ENCODE measurements at places on chromosomes 5 and 9.
A peak's percentile ranks its signal among the peaks of the same experiment; 100 is the strongest.

GRCh38 chr5:9626955-9627354 is 3.2 kb downstream of the TAS2R1 start:
- no peak for DNase-seq

DNA sequence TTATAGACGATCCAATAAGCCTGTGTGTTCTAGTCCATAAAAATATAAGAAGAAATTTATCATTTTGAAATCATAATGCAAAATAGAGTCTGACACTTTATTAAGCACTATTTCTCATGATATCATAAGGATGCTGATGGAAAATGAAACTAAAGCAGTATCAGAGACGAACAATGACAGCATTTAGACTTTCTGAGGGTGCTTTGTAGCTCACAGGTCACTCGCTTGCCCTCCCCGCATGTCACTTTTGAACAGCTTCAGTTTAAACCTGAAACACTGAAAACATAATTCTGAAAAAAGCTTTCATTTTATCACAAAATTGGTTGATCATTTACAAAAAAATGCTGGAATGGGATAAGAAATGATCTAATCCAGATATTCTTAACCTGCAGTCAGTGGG is 247.1 kb downstream of the EBF1 start:
- no peak for DNase-seq

DNA sequence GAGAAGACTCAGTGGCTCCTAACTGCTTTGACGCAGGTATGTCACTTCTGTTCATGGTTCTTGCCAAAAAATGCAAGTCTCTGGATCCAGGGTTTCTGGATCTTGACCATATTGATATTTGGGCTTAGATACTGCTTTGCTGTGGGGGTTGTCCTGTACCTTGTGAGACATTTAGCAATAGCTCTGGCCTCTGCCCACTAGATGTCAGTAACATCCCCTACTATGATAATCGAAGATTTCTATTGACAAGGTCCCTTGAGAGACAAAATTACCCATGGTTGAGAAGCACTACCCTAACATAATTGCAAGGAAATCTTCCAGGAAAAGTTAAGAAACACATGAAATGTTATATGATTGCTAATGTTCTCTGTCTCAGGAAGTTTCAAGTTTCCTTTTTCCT is 285.4 kb downstream of the TMEM232 start:
- no peak for DNase-seq

DNA sequence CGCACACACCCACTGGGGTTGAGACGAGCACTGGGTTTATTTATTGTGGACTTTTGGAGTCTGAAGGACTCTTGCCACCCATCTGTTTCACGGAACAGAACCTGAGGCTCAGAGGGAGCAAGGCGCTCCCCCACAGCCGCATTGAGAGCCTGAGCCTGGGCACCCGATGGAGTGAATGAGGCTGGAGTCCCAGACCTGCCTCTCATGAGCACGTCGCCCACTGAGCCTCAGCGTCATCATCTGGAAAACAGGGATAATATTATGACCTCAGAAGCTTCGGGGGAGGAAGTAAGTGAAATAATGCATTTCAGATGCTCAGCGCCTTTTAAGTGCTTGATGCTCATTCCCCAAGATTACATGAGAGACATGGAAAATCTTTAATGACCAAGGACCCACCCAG is 5.5 kb downstream of the NEK6 start:
- DNase-seq: no peak

DNA sequence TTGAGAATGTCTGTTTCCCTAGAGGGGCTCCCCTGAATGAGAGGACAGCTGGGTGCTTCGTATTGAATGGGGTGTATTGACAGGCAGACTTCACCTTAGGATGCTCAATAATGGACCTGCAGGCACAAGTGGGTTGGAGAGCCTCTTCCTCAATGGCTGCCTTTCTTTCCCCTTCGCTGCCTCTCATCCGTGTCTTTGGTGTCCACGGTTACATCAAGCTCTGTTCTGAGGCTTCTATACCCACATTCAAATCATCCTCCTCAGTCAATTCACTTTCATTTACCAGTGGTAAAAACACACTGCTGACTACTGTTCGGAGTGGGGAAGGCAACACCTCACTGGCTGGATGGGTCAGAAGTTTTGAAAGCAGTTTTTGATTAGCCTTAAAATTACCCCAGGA is 20.6 kb downstream of the LIX1 start:
- DNase-seq: no peak

GRCh38 chr5:81688215-81688614 is 62.7 kb downstream of the SSBP2 start:
- no peak for DNase-seq

- no peak for DNase-seq
Observed at GRCh38 chr9:18359335-18359734, 114.6 kb upstream of the ADAMTSL1 start.

- no peak for DNase-seq
Observed at GRCh38 chr9:119289740-119290433, 79.3 kb downstream of the BRINP1 start.

DNA sequence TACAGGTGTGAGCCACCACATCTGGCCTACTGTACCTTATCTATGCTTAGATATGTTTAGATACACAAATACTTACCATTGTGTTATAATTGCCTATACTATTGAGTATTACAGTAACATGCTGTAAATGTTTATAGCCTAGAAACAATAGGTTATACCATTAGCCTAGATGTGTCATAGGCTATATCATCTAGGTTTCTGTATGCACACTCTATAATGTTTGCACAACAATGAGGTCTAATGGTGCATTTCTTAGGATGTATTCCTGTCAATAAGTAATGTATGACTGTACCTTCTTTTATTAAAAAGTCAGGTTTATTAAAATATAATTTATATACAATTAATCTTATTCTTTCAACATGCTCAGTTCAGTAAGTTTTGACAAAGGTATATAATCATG is 683.1 kb downstream of the LRRC70 start:
- DNase-seq: no peak

DNA sequence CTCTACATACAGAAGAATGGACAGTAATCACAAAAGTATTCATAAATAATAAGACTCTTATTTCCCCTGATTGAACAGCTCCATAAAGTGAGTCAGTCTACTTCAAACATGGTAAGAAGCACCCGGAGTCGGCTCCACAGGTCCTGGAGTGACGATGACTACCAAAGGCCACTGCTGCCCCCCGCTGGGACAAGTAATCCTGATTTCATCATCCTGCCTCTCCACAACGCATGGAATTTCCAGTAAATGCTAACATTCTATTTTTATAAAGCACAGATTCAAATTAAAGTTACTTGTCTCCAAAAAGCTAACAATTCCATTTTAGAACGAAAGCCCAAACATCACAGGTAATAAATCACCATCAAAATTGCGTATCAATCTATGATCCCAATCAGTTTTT is 16.2 kb downstream of the ATPSCKMT start:
- DNase-seq: peak; percentile 14

GRCh38 chr9:114282926-114283325 is 40.0 kb upstream of the ORM1 start:
- DNase-seq: peak; percentile 41

- DNase-seq: no peak
Observed at GRCh38 chr5:83917261-83917908, 196.7 kb upstream of the HAPLN1 start.

DNA sequence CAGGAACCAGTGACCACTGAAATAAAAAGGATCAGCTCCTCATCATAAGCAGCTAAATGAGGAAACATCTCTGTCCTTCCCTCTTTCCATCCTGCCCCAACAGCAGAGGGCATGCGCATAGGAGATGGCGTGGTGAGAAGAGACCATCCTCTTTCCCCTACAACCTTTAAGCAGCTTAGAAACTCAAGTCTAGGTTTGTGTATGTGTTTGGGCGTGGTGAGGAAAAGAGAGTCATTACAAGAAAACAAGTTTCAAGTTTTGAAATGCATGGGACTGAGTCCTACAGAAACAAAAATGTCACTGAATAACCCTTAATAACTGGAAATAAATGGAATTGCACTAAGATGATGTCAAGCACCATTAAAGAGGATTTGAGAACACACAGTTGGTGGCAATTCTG is 96.4 kb upstream of the IL12B start:
- DNase-seq: no peak

- no peak for DNase-seq
Observed at GRCh38 chr9:18994263-18994916, 38.6 kb downstream of the SAXO1 start.

- no peak for DNase-seq
Observed at GRCh38 chr5:59238126-59238902, 655.2 kb downstream of the PDE4D start.

All from NCI-H2171 (cell line).